ENCODE measurements at places on chromosomes 7 and 10.
A peak's percentile ranks its signal among the peaks of the same experiment; 100 is the strongest.

GRCh38 chr7:142356166-142356565, 98.3 kb upstream of the PRSS58 start:
- peak; percentile 88 for DNase-seq

DNA sequence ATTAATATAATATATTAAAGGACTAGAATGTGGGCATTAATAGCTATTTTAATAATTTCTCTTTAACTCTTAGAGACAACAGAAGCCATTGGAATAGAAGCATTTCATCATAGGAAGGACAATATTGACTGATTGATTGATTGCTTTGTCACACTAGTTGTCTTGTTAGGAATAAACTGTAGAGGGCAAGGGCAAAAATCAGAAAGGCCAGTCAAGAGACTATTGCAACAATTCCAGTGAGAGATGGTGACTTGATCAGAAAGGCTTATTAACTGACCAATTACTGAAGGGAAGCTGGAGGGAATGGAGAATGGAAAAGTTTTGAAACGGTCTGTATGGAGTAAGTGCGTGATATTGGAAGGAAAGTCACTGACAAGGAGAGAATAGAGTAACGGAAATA, 87.3 kb downstream of the RUNDC3B start:
- no peak for DNase-seq

DNA sequence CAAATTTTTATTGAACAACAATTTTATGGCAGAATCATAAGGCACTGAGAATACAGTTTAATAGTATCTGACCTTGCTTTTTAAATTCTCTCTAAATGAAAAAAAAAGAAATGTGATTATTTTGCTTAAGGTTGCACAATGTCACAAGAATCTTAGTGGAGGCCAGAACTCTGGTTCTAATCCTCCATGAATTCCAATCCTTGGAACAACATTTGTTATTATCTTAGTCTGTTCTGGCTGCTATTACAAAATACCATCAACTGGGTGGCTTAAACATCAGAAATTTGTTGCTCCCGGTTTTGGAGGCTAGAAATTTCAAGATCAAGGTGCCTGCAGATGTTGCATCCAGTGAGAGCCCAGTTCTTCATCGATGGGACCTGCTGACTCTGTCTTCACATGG, 158.2 kb upstream of the POM121L12 start:
- no peak for DNase-seq

DNA sequence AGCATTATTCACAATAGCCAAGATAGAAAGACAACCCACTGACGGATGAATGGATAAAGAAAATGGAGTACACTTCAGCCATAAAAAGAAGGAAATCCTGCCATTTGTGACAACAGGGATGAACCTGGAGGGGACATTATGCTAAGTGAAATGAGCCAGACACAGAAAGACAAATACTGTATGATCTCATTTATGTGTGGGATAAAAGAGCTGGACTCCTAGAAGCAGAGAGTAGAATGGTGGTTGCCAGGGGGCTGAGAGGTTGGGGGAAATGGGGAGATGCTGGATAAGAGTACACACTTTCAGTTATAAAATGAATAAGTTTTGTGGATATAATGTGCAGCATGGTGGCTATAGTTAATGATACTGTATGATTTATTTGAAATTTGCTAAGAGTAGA, 124.4 kb downstream of the SEC23IP start:
- no peak for DNase-seq

DNA sequence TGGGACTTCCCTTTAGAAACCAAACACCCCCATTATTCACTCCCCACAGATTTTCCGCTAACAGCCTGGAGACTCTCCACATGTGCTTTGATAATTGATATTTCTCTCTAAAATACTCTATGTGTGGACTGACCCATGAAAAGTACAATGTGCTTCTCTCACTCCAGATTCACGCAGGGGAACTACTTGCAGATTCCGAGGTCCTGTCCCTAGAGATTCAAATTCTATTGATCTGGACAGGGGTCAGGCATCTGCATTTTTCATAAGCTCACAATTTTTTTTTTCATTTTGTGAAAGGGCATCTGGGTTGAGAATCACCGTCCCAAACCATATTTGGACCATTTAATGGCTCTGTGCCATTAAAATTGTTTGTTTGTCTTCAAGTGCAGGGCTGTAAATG, 98.7 kb downstream of the CALCR start:
- no peak for DNase-seq

GRCh38 chr7:37417107-37417474, 31.6 kb downstream of the ELMO1 start:
- DNase-seq = no peak

GRCh38 chr7:150514748-150515222, at the start of gene GIMAP7:
TSS of gene GIMAP7 (plus strand) at chr7:150514872. CDS start at chr7:150519975, 5,103 bp downstream.
- no peak for DNase-seq

- DNase-seq = no peak
These were observed 37.1 kb downstream of the ZMIZ1 start for GRCh38 chr10:79105818-79106217.

GRCh38 chr7:124557587-124557986, 208.0 kb downstream of the GPR37 start:
- no peak for DNase-seq

DNA sequence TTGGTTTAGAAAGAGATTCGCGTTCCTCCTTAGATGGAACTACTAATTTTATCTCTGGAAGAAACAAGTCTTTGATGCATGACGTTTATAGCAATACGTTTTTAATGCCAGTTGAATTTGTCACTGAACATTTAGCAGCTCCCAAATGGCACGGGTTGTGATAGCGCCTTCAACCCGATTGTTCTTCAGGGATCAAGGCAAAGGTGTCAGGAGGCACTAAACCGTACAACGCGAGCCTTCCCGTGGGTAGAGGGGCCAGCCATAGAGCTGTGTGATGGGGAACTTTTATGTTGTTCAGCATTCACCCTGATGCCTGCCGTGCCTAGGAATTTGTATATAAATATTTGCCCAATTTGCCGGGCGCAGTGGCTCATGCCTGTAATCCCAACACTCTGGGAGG, 3.4 kb downstream of the GET4 start:
- DNase-seq = no peak

DNA sequence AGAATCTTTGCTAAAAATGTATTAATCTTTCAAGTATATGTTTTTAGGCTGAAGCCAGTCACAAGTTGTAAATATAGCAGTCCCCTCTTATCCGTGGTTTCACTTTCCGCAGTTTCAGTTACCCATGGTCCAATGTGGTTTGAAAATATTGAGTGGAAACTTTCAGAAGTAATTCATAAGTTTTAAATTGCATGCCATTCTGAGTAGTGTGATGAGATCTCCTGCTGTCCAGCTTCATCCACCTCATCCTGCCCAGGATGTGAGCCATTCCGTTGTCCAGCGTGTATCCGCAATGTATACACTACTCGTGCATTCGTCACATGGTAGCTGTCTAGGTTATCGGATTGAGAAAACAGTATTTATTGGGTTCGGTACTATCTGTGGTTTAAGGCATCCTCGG, 12.2 kb downstream of the PDCD4 start:
- DNase-seq = no peak
